Naive thymus-derived CD4-positive, alpha-beta T cell (primary cell): ENCODE measurements at places on chromosomes 5 and 9. TPM values are rescaled to one million over a fixed set of nuclear protein-coding genes. Genes with fewer than 3 reads are reported as not detected.

Gene FBXL7
- total RNA-seq: not detected in 2 replicates

Gene TOR1A
- 35.0 TPM for total RNA-seq

Gene FAM153A
- total RNA-seq: 27.9 TPM

Gene SYNPO
- not detected for total RNA-seq

Gene PPP2R2B
- 2.8 TPM for total RNA-seq

Gene NTRK2
- total RNA-seq: not detected

Gene MRPS27
- 39.5 TPM for total RNA-seq

Gene SLC38A9
- 32.4 and 32.9 TPM in 2 replicates for total RNA-seq

Gene DCTN4
- total RNA-seq: 46.8 TPM

Gene ZNF474
- 0.15 TPM in 1 of 2 replicates, not detected in the other for total RNA-seq

Gene MARCOL
- total RNA-seq: not detected

Gene SH3TC2
- not detected for total RNA-seq

Gene IFNA13
- not detected for total RNA-seq
